Psoas muscle (tissue), 8 donors: ENCODE measurements at places on chromosomes 4 and X. TPM values are rescaled to one million over a fixed set of nuclear protein-coding genes. Genes with fewer than 3 reads are reported as not detected.

GRCh38 chrX:124736553-124737270 is 390.3 kb downstream of the SH2D1A start:
- DNase-seq, result no peak

- peak; percentile 40 for DNase-seq
These were observed 25.6 kb downstream of the CD99L2 start for GRCh38 chrX:150872773-150873336.

DNA sequence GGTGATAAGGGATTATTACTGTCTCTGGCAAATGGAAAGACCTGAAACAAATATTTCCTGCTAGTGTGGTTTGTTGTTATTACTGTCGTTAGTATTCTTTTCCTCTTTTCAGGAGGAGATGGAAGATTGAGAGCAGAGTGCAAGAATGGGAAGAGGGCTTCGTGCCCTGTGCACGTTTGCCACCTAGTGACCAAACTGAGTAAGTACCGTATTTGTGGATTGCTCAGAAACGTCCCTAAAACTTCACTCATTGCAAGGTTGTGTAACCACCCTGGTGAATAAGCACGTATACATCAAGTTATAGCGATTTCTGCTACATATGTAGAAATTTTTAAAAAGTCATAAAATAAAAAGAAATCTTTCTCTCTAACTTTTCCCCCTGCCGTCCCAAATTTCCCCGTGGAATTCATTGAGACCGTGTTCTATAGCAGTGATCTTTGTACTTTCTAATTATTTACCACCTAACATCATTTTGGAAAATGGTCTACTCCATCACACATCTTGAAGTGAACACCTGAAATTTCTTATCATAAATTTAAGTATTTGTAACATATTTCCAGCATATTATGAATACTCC is 24.3 kb downstream of the LINC00632 start:
- DNase-seq, result no peak

- no peak for DNase-seq
These were observed 77.1 kb downstream of the CNOT6L start for GRCh38 chr4:77742054-77742453.

GRCh38 chr4:139643042-139643895 is 22.4 kb upstream of the MGST2 start:
- no peak for DNase-seq

- no peak for DNase-seq
These were observed 435.2 kb upstream of the CTSO start for GRCh38 chr4:156388826-156389225.

DNA sequence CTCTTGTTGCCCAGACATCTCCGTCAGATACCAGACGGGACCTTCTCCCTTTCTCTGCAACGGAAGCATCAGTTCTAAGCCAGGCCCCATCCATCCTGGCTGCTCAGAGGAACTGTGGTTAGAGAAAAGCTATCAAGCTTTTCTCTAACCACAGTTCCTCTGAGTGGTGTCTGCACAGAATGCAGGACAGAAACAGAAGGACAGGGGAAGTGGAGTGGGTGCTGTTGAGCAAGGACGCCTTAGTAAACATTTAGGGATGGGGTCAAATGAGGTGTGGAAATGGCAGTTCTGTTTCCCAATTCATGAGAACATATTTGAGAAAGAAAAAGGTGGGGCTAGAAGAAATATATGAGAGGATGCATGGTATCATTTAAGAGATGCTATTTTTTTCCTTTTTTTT is 283.8 kb downstream of the CRLF2 start:
- DNase-seq, result no peak

GRCh38 chr4:103493450-103494159 is 226.2 kb downstream of the TACR3 start:
- DNase-seq, result no peak

ANXA3 gene
- total RNA-seq, result 19.1 TPM

- DNase-seq, result no peak
These were observed 19.5 kb upstream of the CXCR3 start for GRCh38 chrX:71637848-71638247.

GRCh38 chr4:74391890-74392475 is 27.0 kb downstream of the EREG start:
- DNase-seq, result no peak

CPZ gene
- not detected for total RNA-seq

TRPC3 gene
- 0.07 TPM for total RNA-seq

DNA sequence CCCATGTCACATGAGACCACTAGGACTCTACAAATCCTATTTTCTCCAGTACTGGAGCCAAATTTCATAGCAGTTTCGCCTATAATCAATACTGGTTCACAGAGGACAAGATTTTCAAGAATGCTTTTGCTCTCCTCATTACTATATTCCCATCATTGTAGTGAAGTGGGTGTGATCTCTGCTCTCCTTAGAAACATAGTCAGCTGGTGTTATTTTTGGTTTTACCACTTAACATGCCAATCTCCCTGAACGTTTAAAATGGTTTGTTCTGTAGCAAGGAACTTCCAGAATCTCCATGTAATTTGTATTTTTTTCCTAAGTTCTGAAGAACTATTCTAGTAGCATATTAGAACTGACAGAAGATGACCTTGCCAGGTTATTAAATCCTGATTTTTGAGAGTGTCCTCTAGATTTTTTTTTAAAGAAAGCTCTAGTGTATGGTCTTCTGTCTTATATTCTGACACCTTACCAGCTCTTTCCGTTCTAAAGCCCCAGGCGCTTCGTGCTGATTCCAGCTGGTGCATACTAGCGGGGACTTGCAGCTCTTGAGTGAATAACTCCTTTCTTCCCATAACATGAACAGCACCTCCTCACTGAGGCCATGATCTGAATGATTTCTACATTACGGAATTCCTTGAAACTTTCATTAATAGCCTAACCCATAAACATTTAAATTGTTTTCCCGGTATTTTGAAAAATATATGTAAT is 1372.9 kb downstream of the TECRL start:
- DNase-seq, result no peak

GRCh38 chrX:76109654-76110053 is 63.2 kb upstream of the PBDC1 start:
- DNase-seq, result no peak

TSPAN7 gene
- total RNA-seq, result 234 TPM

GRCh38 chrX:65688403-65688871 is 21.0 kb downstream of the MSN start:
- no peak for DNase-seq

GRCh38 chr4:8070736-8071718 is 87.6 kb downstream of the ABLIM2 start:
- peak; percentile 24 for DNase-seq

GRCh38 chr4:155846929-155847328 is 19.1 kb downstream of the ASIC5 start:
- DNase-seq, result no peak

GRCh38 chrX:150155436-150156035 is 207.6 kb upstream of the MAMLD1 start:
- DNase-seq, result peak; percentile 31

DNA sequence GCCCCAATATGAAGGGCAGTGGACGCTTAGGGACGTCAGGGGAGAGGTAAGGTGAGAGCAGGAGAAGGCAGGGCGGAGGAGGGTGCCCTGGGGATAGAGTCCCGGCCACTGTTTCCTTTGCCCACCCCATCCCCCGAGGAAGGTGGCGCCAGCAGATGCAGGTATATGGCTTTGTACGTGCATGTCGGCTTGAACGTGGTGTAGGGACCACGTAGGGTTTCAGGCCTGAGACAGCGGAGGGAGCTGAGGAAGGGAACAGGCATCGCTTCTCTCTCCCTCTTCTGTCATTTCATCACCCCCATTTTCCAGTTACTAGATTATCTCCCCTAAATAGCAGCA is 97.9 kb downstream of the PHKA2 start:
- DNase-seq, result no peak

- no peak for DNase-seq
These were observed 496.2 kb upstream of the NDST4 start for GRCh38 chr4:115609631-115610030.

SMARCA1 gene
- 14.2 TPM for total RNA-seq

- no peak for DNase-seq
These were observed 40.5 kb downstream of the RRAGB start for GRCh38 chrX:55758033-55758432.

DNA sequence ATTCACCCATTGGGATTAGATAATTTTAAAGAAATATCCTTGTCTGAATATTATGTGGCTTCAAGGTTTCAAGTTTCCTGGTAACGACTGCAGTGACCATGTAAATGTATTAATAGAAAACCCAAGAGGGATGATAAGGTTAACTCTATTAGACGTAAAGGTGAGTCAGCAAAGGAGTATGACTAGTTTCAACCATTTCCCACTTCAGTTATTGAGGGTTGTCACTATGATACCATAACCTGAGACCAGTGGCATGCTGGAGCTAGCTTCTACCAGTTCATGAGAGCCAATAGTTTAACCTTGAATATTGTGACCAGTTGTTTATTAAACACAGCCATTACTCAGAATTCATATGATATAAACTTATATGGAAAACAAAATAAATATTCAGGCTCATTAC is 270.1 kb downstream of the TMA16 start:
- DNase-seq, result no peak

- no peak for DNase-seq
These were observed 3.2 kb downstream of the KDR start for GRCh38 chr4:55122235-55122634.

GRCh38 chr4:21592970-21593670 is 355.5 kb downstream of the KCNIP4 start:
- DNase-seq, result no peak

SSX1 gene
- not detected for total RNA-seq

- no peak for DNase-seq
These were observed 209.9 kb downstream of the PARM1 start for GRCh38 chr4:75142850-75143249.

- no peak for DNase-seq
These were observed 48.6 kb upstream of the ERVMER34-1 start for GRCh38 chr4:52799813-52800212.

MAGED1 gene
- 17.9 TPM for total RNA-seq

GRCh38 chr4:152468408-152468807 is 67.5 kb downstream of the FBXW7 start:
- no peak for DNase-seq

DNA sequence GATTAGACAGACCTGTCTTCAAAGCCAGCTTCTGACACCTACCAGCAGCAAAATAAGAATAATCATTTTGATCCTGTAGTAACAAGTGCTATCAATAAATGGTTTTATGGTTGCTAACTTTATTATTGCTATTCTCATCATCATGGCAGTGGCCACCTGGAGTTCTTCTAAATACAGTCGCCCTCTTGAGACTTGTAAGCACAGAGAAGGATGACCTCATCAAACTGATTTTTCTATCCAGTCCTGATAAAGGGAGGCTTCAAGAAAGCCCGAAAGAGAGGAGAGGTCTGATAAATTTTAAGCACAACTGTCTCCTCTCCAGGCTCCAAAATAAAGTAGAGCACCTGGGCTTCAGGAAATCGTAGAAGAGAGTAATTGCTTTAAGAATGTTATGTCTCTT is 286.4 kb downstream of the USP46 start:
- no peak for DNase-seq

GRCh38 chrX:1528186-1528883 is 8.7 kb downstream of the P2RY8 start:
- DNase-seq, result no peak

GCNA gene
- total RNA-seq, result 7.5 TPM

DNA sequence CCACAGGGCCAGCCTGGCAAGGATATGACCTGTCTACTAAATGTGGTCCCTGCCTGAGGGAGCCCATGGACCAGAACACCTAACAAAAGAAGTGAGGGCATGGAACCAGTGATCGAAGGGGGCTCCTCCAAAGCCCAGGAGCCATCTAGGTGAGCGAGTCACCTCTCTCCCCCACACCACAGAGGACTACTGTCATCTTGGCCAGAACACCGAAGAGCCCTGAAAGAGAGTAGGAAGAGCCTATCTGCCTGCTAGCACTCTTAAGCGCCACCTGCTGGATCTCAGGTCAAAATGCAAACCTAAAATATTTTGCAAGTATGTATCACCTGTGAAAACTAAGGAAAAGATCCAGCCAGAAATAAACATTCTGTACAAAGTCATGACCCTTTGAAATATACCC is 137.9 kb upstream of the ZXDB start:
- no peak for DNase-seq

- DNase-seq, result no peak
These were observed 120.8 kb downstream of the RASL11B start for GRCh38 chr4:52982946-52983340.

DNA sequence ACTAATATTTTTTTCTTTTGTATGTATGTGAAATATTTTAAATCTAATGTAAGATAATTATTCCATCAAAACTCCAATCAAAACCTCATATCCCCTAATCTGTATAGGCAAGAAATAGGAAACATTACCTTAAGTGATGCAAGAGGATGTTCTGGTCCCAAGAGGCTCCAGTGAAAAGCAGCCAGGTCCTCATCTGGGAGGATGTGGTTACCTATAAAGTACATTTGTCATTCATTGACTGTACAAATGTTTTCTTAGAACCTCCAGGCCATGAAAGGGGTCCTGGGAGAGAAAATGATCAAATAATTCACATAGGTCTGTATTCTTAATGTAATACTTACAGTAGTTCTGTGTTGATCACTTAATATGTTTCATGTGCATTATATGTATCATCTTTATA is 25.5 kb downstream of the FAM120C start:
- no peak for DNase-seq

TMEM144 gene
- 1.0 TPM for total RNA-seq

- no peak for DNase-seq
These were observed 1.0 kb downstream of the TNIP2 start for GRCh38 chr4:2754848-2755819.

DNA sequence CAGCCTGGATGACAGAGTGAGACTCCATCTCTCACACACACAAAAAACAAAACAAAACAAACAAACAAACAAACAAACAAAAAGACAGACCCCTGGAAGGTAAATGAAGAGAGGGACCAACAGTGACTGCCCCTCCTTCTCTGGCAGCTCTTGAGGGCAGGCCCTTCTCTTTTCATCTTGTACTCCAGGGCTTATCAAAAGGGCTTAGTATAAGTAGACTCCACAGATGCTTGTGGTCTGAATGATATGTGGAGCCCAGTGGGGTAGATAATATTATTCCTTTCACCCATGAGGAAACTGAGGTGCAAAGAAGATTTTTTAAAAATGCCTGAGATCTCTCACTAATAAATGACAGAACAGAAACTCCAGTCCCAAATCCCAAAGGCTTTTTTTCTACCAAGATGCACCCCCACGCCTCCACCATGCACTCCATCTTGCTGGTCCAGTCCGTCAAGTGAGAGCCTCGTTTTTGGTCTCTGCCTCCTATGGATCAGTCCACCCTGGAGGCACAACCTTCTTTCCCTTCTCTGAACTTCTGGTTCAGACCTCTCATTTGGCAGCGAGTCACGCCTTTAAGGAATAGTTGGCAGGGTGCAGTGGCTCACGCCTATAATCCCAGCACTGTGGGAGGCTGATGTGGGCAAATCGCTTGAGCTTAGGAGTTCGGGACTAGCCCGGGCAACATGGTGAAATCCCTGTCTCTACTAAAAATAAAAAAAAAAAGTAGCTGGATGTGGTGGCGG is 17.0 kb upstream of the CHRNA9 start:
- DNase-seq, result no peak

DNA sequence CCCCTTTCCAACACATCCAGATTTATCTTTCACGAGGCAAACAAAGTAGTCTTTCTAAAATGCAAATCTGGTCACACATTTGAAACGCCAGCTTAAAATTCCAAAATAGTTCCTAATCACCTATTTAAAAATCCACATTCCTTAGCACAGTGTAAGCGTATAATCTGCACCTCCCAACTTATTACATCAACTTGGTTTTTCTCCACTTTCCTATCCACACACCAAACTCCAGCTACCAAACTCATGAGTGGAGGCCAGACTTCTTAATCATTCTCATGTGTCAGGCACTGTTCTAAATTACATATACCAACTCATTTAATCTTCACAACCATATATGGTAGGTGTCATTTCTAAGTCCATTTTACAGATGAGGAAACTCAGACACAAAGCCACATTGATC is 33.8 kb downstream of the ENOX2 start:
- DNase-seq, result no peak

ARL9 gene
- not detected for total RNA-seq

CTPS2 gene
- total RNA-seq, result 3.8 TPM
